ENCODE measurements at places on chromosomes 12 and 14.

GRCh38 chr14:56745097-56745496 is 65.2 kb downstream of the OTX2 start:
- DNase-seq = peak; percentile 15

DNA sequence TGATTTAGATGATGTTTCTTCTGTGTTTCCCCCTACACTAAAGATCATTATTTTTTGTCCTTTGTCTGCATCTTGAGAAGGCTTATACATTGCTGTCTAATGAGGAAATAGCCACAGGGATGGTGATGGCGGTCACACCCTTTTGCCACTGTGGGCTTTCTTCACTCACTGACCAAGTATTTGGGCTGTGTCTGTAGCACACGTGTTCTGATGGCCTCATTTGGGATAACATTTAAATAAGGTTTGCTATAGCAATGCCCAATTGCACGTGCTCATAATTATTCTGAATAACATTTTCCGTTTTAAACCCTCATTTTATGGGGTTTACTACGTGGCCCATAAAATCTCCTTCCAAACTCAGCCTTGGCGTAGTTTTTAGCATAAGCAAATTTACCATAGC is 230.3 kb upstream of the PRICKLE1 start:
- no peak for DNase-seq

- DNase-seq = peak; percentile 27
These were observed 73.5 kb upstream of the SAV1 start for GRCh38 chr14:50741567-50741966.

DNA sequence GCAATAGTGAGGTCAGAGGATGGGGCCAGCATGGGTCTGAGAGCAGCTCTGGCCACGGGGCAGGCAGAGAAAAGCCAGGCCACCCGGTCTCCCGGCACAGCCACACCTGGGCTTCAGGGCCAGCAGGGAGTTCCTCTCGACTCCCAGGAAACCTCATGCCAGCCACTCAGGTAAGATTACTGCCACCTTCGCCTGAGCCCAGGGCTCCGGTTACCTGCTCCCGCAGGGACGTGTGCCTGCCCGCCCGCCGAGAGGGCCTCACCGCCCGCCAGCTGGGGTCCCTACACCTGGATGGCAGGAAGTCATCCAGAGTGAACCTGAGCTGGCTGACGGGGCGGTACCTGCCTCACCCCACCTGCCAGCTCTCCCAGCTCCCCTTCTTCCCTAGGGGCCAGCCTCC is 7.3 kb downstream of the JAG2 start:
- no peak for DNase-seq

DNA sequence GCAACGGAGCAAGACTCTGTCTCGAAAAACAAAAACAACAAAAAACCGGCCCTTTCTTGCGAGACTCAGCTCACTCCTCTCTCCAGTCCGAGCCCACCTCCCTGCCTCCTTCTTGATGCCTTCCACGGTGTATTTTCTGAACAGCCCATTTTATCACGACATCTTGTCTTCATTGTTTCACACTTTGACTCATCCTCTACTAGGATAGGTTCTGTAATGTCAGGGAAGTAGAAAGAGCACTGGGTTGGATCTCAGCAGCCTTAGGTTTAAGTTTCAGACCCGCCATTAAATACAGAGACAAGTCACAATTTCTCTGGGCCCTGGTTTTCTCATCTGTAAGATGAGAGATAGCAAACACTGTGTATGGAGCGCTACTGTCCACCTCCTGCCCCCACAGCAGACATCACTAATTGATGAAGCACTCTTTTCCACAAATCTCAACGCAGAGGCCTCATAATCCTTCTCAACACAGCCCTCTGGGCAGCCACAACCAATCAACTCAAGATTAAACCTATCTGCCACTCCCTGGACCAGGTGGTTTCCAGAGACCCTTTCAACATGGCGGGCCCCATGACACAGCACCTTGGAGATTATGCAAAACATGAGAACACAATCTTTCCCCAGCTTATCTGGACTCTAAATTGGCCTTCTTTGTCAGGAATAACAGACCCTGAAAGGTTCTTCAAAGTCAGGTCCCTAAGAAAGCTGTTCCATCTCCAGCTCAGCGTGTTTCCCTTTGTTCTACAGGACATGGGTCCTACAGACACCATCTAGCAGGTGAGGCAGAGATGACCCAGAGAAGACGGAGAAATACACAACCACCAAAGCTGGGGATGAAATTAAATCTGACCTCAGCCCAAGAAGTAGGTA is 35.6 kb downstream of the CCDC88C start:
- no peak for DNase-seq

DNA sequence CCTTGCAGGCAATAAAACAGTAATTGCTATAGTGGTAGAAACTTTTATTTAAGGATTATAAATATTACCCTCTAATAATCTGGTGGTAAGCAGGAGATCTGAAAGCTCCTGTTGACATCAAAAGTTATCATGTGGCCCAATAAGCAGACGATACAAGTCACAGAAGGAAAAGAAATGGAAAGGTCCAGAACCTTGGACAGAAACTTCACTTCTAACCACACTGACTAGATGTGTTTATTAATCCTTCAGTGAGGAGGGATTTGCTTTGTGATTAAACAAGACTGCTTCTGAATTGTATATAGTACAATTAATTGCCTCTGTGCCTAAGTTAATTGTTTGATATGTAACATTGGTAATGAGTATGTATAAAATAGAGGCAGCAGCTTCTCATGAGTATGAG is 652.7 kb upstream of the MIS18BP1 start:
- DNase-seq = no peak

DNA sequence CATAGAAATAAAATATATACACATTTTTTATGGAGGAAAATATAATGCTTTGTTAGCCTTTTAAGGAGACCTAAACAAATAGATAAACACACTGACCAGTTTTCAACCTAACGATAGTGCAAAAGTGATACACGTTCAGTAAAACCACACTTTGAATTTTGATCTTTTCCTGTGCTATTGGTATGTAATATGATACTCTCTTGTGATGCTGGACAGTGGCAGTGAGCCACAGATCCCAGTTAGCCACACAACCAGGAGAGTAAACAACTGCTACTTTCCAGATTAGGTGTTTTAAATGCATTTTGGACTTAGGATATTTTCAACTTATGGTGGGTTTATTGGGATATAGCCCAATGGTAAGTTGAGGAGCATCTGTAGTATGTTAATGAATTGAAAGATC is 243.1 kb downstream of the ERC1 start:
- peak; percentile 28 for DNase-seq

DNA sequence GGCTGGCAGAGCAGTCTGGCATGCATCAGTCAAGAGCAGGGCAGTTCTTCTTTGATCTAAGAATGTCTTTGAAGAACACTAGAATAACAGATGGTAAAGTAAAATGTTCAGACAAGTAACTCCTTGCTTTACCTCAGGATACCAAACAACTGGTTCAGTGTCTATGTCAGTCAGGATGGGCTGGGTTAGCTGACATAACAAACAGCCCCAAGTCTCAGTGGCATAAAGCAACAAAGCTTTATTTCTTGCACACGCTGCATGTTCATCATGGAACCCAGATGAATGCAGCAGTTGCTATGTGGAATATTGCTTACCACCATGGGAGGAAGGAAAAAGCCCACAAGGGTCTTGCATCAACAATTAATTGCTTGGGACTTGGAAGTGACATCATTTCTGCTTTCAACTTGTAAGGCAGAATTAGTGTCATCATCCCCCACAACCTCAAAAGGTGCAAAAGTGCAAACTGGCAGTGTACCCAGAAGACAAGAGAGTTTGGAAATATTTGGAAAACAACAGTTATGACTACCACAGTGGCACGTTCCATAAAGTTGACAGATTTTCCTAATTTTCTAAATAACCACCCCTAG is 21.2 kb downstream of the GPRC5D start:
- no peak for DNase-seq

- no peak for DNase-seq
These were observed 16.9 kb downstream of the DHRS2 start for GRCh38 chr14:23653051-23653450.

DNA sequence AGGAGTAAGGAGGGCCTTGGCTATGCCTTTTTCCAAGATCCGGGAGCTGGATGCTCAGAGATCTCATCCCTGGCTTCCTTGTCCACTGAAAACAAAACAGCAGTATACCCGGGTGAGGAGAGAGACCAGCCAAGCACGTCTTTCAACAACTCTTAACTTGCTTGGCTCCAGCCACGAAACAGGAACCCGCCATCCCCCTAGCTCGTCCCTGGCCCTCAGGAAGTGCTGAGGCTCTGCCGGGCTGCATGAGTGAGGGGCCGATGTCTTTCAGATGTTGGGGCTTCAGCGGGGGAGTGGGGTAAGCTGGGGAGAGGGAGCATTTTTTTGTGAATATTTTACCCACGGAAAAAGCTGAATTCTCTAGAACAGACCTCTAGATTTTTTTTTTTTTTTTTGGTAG is 231.1 kb downstream of the CACNA1C start:
- no peak for DNase-seq

DNA sequence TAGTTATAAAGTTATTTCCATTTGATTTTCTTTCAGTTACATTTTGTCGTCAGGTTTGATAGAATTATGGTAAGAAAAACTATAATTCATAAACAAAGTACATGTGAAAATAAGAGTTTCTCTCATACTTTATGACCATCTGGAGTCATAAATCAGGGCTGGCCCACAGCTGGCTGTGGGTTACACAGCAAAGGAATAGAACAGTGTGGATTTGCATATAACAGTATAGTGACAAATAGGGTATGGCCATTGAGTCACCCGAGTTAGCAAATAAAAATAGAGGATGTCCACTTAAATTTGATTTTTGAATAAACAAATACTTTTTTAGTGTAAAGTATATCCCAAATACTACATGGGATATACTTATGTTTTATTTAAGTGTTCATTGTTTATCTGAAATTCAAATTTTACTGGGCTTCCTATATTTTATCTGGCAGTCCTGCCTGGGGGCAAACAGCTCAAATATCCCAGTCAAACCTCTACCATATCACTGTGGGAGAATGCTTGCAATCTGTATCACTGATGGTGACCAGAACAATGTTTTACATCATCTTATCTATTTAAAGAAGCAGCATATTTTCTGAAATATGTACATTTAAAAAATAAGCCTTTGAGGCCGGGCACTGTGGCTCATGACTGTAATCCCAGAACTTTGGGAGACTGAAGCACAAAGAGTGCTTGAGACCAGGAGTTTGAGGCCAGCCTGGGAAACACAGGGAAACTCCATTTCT is 65.5 kb downstream of the KSR2 start:
- no peak for DNase-seq

DNA sequence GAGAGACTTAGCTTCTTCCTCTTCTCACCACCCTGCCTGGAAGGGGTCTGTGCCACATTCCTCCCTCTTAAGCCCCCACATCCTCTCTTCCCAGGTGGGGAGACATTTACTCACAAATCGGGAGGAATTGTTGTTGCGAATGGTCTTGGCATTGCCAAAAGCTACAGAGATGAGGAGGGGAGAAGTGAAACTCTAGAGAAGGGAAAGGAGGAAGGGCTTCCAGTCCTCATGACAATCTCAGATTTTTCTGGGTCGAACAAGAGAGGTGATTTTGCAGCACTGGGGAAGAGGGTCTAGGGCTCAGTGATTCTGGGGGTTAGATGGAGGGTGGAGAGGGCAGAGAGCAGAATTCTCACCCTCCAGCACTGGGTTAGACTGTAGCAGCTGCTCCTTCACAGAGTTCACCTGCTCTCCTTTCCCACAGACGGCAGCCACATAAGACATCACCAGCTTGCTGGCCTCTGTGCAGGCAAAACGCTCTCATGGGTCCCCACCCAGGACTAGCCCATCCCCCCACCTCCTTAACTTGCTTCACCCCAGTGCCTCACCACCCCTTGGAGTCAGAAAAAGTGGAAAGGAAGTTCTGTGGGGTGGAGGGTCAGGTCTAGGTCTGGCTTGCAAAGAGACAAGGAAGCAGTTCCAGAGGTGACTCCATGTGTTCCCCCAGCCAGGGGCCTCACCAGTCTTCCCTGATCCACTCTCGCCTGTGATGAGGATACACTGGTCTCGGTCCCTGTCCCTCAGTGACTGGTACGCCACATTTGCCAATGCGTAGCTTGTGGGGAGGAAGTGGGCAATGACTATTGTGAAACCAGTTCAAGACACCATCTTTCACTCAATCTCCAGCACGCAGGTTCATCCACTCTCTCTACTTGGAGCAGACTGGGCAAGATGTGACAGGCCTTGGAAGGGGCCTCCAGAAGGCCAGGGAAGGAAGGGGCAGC is 2.7 kb downstream of the MYO1A start:
- DNase-seq = no peak

DNA sequence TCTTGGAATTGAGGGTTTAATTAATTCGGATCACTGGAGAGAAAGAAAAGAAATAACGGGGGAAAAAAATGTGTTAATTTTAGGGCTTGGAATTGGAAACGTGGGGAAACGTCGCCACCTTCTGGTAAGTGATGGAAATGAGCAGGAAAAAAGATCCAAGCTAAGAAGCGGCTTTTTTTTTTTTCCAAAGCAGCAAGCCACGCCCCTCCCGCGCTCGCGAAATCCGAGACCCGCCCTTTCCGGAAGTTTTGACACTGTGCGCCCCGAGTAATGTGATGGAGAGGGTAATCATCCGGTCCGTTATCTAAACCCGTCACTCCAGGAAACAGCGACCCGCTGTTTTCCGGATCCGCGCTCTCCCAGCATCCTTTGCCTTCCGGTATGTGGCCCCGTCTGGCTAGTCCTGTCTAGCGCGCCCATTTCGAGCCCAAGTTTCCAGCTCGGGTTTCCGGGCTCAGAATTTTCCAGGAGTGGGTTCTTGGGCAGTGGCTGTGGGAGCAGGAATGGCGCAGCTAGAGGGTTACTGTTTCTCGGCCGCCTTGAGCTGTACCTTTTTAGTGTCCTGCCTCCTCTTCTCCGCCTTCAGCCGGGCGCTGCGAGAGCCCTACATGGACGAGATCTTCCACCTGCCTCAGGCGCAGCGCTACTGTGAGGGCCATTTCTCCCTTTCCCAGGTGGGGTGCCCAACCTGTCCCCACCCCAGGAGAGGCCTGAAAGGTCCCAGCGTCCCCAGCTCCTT is at the start of gene ALG10B:
TSS of gene ALG10B (plus strand) at position 384 of the 739 bp plus-strand sequence. CDS start at position 504, 120 bp downstream.
- peak; percentile 99 for DNase-seq

DNA sequence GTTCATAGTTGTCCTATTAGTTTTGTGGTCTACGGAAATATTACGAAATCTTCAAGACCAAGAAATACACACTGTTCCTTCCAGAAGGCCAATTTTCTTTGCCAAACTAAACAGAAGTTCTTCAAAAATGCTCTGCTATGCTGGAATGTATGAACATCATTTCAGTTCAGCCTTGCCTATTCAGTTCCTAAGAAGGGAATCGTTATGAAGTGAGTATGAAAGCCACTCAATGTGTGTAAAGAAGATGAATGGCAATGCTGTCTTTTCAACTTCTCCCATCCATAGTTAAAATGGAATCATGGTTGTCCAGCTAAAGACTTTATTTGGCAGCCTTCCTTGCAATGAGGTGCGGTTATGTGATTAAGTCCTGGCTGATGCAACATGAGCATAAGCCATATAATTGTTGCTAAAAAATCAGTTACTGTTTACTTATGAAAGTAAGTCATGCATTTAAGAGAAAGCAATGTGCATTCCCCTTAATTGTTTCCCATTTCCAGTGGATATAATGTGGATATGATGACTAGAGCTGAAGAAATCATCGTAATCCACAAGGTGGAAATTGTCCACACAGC is 73.8 kb upstream of the PTPRR start:
- DNase-seq = no peak

DNA sequence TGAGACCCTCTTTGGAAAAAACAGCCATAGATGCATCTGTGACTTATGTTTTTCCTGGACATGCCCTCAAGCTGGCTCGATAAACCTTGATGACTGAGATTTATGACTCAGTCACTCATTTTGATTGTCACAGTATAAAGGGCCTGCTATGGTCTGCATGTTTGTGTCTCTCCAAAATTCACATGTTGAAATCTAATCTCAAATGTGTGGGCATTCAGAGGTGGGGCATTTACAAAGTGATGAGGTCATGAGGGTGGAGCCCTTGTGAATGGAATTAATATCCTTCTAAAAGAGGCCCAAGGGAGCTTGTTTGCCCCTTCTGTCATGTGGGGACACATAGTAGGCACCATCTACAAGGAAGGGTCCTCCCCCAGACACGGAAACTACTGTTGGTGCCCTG is 372.9 kb downstream of the APAF1 start:
- no peak for DNase-seq

All from SJCRH30 (cell line).